A549 treated with Hydrocortisone at 1 μM for 4 hours (cell line): ENCODE measurements at places on chromosomes 16 and 17. TPM values are rescaled to one million over a fixed set of nuclear protein-coding genes. Genes with fewer than 3 reads are reported as not detected.

C17orf50 gene
- total RNA-seq, result 0.23 to 0.44 TPM (median 0.41 TPM) in 4 of 5 replicates, not detected in the other

DYNLL2 gene
- total RNA-seq, result 23.5 to 25.9 TPM (median 24.0 TPM) in 5 replicates

EEF2KMT gene
- 21.4 to 28.7 TPM (median 27.4 TPM) in 5 replicates for total RNA-seq

MILR1 gene
- 0.97 to 1.7 TPM (median 1.5 TPM) in 5 replicates for total RNA-seq

PDE6G gene
- 1.2 to 3.1 TPM (median 2.5 TPM) in 5 replicates for total RNA-seq

DNAI2 gene
- total RNA-seq, result 0.05 to 0.06 TPM in 2 of 5 replicates, not detected in the others

KRT39 gene
- total RNA-seq, result not detected in 5 replicates

HSF5 gene
- not detected in 5 replicates for total RNA-seq

RASD1 gene
- total RNA-seq, result 2.1 to 3.2 TPM (median 2.6 TPM) in 5 replicates

GALR2 gene
- total RNA-seq, result 0.89 to 1.8 TPM (median 1.7 TPM) in 5 replicates

HBA2 gene
- 0.20 to 0.33 TPM in 2 of 5 replicates, not detected in the others for total RNA-seq

QPRT gene
- 0.53 to 0.90 TPM (median 0.87 TPM) in 5 replicates for total RNA-seq

CNGB1 gene
- total RNA-seq, result 0.06 to 0.18 TPM (median 0.09 TPM) in 5 replicates

PIRT gene
- not detected in 5 replicates for total RNA-seq

RAB26 gene
- total RNA-seq, result 2.5 to 4.5 TPM (median 3.5 TPM) in 5 replicates

APOBR gene
- 0.05 to 0.09 TPM (median 0.06 TPM) in 5 replicates for total RNA-seq

SSTR5 gene
- 0.38 to 0.74 TPM (median 0.59 TPM) in 5 replicates for total RNA-seq

CRHR1 gene
- total RNA-seq, result 0.09 to 1.1 TPM (median 0.09 TPM) in 5 replicates

GNAO1 gene
- 0.62 to 1.2 TPM (median 0.64 TPM) in 5 replicates for total RNA-seq

KANSL1 gene
- 22.6 to 25.7 TPM (median 23.6 TPM) in 5 replicates for total RNA-seq

TRPV3 gene
- total RNA-seq, result 0.30 to 0.40 TPM (median 0.36 TPM) in 5 replicates

C16orf96 gene
- 0.05 to 0.08 TPM (median 0.06 TPM) in 4 of 5 replicates, not detected in the other for total RNA-seq

MYH13 gene
- 0.01 to 0.02 TPM in 2 of 5 replicates, not detected in the others for total RNA-seq

SMIM5 gene
- total RNA-seq, result 0.59 to 1.1 TPM (median 0.89 TPM) in 5 replicates

ERN2 gene
- total RNA-seq, result not detected in 5 replicates

TPSG1 gene
- total RNA-seq, result 0.10 to 0.13 TPM in 2 of 5 replicates, not detected in the others

EVI2B gene
- 0.07 to 0.08 TPM (median 0.08 TPM) in 4 of 5 replicates, not detected in the other for total RNA-seq

CDC6 gene
- total RNA-seq, result 46.8 to 55.1 TPM (median 50.8 TPM) in 5 replicates

PPM1E gene
- 0.03 to 0.07 TPM (median 0.03 TPM) in 5 replicates for total RNA-seq

CMTM1 gene
- 0.71 to 1.5 TPM (median 0.96 TPM) in 5 replicates for total RNA-seq

TNP2 gene
- not detected in 5 replicates for total RNA-seq

PTX4 gene
- total RNA-seq, result not detected in 5 replicates

CD300E gene
- not detected in 5 replicates for total RNA-seq

RRAD gene
- total RNA-seq, result 39.6 to 64.4 TPM (median 54.9 TPM) in 5 replicates

RARA gene
- total RNA-seq, result 40.3 to 48.3 TPM (median 42.5 TPM) in 5 replicates
